DMS79 (cell line): ENCODE measurements at places on chromosomes 3 and 15.

DNA sequence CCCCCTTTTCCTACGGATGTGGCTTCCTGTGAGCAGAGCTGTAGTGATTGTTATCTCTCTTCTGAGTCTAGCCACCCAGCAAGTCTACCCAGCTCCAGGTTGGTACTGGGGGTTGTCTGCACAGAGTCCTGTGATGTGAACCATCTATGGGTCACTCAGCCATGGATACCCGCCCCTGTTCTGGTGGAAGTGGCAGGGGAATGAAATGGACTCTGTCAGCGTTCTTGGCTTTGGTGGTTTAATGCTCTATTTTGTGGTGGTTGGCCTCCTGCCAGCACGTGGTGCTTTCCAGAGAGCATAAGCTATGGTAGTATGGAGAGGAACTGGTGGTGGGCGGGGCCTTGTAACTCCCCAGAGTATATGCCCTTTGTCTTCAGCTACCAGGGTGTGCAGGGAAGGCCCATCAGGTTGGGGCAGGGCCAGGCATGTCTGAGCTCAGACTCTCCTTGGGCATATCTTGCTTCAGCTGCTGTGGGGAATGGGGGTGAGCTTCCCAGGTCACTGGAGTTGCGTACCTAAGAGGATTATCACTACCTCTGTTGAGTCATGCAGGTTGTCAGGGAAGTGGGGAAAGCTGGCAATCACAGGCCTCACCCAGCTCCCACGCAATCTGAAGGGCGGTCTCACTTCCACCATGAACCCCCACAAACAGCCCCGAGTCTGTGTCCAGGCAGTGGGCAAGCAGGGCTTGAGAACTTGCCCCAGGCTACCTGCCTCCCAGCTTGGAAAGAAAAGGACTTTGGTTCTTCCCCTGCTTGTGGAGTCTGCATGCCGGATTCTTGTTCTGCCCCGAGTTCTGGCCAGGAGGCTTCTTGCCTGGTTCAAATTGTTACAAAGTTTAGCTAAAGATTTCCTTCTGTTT is 9.0 kb upstream of the ADGRG7 start:
- DNase-seq: peak; percentile 35

GRCh38 chr3:25441234-25441856 is 13.3 kb downstream of the RARB start:
- no peak for DNase-seq

- no peak for DNase-seq
Measured at GRCh38 chr15:28915935-28916334, 30.2 kb downstream of the APBA2 start.

- DNase-seq: no peak
Measured at GRCh38 chr3:127779747-127780146, 42.6 kb downstream of the MGLL start.

DNA sequence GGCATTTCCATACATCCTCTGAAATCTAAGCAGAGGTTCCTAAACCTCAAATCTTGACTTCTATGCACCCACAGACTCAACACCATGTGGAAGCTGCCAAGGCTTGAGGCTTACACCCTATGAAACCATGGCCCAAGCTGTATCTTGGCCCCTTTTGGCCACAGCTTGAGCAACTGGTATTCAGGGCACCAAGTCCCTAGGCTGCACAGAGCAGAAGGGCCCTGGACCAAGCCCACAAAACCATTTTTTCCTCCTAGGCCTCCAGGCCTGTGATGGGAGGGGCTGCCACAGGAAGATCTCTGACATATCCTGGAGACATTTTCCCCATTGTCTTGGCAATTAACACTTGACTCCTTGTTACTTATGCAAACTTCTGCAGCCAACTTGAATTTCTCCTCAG is 54.4 kb upstream of the IL12A start:
- no peak for DNase-seq

GRCh38 chr3:179416681-179417080 is 34.6 kb downstream of the GNB4 start:
- no peak for DNase-seq

DNA sequence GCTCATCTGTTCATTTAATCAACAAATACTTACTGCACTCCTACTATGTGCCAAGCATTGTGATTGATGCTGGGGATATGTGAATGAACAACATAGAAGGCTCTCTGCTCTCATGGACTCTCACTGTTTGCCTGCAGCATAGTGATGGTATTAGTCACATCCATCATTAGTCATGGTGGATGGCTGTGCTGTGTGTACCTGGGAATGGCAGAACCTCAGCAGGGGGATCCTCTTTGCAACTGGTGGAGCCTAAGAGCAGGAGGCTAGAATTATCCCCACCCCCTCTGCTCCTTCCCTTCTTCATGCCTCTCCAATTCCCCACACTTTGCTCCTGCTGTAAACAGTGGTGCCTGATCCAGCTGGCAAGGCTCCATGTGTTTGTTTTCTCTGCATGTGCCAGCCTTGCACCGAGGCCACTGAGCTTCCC is 20.5 kb downstream of the BOC start:
- DNase-seq: peak; percentile 89

DNA sequence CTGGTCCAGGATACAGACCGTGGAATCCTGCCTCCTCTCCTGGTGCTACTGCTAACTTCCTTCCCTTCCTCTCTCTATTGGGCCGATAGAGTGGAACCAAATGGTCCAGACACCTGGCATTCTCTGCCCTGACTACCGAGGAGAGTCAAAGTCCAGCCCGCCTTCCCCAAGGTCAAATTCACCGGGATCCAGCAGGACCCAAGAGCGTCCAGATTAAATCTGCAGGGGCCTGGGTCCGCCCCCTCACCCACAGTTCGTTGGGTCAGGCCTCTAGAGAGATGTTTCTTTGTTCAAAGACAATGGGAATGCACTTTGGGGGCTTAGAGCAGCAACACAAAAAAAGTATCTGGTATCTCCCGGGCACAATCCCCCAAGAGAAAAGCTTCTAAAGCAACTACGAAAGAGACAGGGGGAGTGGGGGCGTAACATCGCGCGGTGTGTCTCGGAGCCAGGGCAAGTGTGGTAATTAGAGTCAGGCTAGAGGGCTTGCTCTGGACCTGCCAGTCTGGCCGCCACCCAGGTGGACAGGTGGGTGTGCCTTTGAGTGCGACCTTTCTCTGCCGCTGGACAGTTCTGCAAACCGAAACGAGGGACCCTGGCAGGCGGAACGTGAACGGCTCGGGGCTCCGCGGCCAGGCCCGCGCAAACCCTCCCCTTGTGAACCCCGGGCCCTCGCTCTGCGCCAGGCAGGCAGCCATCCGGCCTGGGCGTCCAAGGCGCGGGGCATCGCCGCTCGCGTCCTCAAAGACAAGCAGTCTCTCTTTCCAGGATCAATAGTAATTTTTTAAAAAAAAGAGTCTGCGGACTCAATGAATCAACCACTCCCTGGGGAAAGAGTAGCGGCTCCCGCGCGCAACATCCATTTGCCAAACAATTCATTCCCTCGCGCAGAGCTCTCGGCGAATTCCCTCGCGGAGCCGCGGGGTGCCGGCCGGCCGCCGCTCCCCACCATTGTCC is 806 bp downstream of the KLHL25 start:
- no peak for DNase-seq

GRCh38 chr3:71930056-71930991 is 145.4 kb upstream of the PROK2 start:
- DNase-seq: no peak

- DNase-seq: no peak
Measured at GRCh38 chr3:55156851-55157650, 229.2 kb upstream of the LRTM1 start.

DNA sequence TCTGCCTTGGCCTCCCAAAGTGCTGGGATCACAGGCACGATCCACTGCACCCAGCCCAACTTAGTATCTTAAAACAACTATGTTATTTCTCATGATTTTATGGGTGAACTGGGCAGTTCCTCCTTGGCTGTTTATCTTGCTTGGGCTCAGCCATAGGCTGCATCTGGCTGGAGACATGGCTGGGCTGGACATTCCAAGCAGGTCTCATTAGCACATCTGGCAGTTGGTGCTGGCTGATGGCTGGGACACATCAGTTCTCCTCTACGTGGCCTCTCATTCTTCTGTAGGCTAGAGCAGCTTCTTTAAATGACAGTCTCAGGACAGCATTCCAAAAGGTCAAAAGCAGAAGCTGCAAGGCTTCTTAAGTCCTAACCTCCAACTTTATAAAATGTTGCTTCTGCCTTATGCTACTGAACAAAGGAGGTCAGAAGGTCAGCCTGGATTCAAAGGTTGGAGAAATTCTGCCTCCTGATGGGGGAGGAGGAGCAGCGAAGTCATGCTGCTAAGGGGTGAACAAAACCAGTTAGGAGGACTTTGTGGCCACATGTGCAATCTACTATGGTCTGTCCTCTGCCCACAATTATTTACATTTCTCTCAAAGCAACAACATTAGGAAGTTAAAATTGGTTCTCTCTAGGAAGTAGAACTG is 144.0 kb downstream of the AQP9 start:
- DNase-seq: no peak

DNA sequence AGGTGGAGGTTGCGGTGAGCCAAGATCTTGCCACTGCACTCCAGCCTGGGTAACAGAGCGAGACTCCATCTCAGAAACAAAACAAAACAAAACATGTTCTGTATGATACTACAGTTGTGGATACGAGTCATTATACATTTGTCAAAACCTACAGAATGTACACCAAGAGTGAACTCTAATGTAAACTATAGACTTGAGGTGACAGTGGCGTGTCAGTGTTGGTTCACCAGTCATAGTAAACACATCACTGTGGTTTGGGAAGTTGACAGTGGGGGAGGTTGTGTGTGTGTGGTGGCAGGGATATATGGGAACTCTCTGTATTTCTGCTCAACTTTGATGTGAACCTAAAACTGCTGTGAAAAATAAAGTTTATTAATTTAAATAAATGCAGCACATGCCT is 33.0 kb upstream of the GNB5 start:
- no peak for DNase-seq

- DNase-seq: no peak
Measured at GRCh38 chr3:71597286-71597685, 13.8 kb upstream of the FOXP1 start.

- DNase-seq: no peak
Measured at GRCh38 chr3:1275495-1275894, 182.7 kb downstream of the CNTN6 start.

GRCh38 chr15:69412274-69412673 is 1.9 kb upstream of the KIF23 start:
- DNase-seq: no peak

- peak; percentile 89 for DNase-seq
Measured at GRCh38 chr15:80010131-80010673, 39.2 kb upstream of the BCL2A1 start.

- no peak for DNase-seq
Measured at GRCh38 chr3:7000501-7000900, 139.6 kb downstream of the GRM7 start.

DNA sequence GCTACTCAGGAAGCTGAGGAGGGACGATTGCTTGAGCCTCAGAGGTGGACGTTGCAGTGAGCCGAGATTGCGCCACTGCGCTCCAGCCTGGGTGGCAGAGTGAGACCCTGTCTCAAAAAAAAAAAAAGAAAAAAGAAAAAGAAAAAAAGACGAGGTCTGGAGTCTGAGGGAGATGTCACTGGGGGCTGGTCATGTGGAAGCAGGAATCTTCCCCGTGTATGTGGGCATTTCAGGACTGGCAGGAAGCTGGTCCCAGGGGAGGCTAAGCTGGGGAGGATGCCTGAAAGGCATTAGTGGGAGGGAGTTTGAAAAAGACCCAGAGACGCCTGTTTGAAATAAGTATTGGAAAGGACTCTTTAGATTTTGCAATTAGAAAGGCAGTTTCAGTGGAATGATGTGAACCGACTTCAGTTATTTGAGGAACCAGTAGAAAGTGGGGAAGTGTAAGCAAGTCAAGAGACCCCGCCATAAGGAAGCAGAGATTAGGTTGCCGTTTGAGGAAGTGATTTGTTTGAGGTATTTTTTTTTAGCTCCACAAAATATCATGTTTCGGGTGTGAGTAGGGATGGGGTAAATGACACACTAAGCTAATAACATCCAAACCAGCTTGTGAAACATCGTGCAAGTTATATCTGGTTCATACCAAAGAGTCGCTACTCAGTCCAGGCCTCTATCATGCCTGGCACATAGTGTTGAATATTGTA is 55.5 kb downstream of the ST6GAL1 start:
- no peak for DNase-seq
